CMK (cell line): ENCODE measurements at places on chromosomes 5 and 9.

- peak; percentile 11 for DNase-seq
Observed at GRCh38 chr5:127400539-127400938, 109.9 kb downstream of the MEGF10 start.

DNA sequence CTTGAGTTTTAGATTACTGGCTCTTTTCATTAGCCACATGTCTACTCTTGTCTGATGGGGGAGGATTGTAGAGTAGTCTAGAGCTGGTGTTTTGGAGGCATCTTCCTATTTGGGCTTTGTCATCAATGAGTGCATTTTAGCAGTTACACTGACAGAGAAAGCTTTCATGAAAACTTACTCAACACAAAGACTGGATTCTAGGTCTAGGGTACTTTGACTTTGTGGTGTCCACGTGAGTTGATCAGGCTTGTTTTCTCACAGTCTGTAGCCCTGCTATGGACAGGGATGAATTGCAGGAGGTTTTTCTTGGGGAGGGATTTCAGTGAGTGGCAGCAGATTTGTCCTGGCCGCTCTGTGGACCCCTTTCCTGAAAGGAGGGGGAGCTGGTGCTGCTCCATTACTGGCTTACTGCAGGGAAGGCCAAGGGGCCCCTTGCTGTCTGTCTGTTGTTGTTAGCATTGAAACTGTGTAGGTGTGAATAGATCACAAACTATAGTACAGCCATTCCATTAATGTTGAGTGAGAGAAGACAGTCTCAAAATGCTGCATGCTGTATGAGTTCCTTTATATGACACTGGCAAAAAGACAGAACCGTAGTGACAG is 6.6 kb downstream of the TRIO start:
- DNase-seq, result no peak

- DNase-seq, result no peak
Observed at GRCh38 chr5:23389291-23390101, 117.9 kb upstream of the PRDM9 start.

DNA sequence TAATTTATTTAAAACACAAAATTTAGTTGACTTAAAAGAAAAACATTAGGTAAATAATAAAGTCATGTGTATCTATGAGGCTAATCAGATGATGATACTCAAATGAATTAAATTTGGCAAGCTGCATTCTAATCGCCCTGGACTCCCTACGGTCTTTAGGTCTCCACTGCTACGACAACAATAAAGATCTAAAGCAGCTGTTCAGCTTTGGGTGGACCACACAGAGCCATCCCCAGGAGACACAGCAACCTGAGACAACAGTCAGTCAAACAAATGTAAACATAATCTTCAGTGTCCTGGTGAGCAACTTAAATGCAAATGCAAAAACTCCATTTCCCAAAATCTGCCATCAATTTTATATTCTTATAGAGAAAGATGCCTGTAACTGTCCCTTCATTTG is 65.5 kb downstream of the MCTP1 start:
- no peak for DNase-seq

- DNase-seq, result no peak
Observed at GRCh38 chr5:138492560-138493045, 27.3 kb downstream of the EGR1 start.

- no peak for DNase-seq
Observed at GRCh38 chr9:122040561-122041242, 52.4 kb downstream of the TTLL11 start.

DNA sequence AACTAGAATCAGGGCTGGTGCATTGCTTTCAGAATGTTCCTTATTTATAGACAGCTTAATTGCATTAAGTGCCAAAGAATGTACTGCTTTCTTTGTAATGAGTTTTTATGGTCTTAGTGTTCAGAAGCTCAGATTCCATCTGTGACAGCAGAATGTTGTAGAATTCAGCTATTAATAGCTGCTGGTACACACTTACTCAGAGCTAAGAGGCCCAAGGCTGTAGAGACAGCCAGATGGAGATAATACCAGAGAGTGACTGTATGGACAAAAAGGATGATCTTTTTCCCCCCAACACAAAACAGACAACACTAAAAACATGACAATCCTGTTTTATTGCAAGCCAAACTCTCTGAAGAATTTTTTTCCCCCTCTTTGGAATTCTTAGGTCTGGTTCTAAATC is 50.2 kb downstream of the PPP2R2B start:
- DNase-seq, result no peak

GRCh38 chr5:56406221-56406620 is 173.1 kb upstream of the ANKRD55 start:
- no peak for DNase-seq

DNA sequence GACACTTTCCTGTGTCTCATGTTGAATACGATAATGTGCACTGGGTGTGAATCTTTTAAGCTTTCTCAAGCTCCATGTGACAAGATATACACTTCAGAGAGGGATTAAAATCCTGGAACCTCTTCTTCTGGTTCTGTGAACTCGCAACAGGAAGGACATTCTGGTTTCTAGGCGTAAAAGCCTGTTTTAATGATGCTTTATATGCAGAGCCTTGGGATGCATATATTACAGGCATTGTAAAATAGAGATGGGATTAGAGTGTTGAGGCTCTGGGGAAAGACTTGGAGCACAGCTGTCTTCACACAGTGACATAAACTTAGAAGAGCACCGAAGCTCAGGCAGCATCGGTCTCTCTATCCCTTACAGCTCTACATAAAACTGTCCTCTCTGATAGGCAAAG is 107.7 kb upstream of the SV2C start:
- DNase-seq, result no peak

DNA sequence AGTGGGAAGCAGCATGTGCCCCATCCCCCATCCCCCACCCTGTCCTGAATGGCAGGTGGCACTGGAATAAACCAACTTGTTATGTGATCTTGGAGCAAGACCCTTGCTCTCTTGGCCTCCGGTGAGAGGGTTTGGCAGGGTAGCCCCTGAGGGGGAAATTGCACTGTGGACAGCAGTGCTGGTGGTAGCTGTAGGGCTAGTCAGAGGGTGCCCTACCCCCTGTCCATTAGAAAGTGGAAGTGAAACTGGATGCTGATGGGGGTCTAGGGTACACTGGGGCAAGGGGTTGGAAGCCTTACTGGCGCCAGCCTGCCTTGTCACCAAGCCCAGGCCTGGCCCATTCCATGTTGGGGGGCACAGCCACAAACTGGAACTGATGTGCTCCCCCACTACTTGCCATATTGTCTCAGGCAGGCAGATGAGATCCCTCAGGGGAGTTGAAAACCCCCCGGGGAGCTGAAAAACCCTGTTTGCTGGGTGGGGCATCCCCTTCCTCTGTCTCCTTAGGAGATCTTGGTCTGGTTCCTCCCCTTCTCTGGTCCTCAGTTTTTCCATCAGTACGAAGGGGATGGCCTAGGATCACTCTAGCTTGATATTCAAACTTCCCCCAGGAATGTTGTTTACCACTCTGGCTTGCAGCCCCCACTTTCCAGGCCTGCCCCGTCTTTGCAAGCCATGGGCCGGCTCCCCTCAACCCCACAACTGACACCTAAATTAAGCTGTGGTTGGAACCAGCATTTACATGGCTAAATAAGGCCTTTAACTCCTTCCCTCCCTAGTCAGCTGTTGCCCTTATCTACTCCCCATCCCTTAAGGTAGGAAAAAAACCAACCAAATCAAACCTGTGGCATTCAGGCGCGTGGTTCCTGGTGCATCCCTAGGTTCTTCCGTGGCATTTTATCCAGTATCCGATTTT is 14.4 kb upstream of the SYNPO start:
- no peak for DNase-seq

GRCh38 chr9:15160673-15161072 is 146.3 kb downstream of the TTC39B start:
- no peak for DNase-seq

GRCh38 chr9:128416014-128416413 is 4.6 kb upstream of the CERCAM start:
- no peak for DNase-seq

- DNase-seq, result no peak
Observed at GRCh38 chr5:109141222-109142200, 268.3 kb downstream of the PJA2 start.

DNA sequence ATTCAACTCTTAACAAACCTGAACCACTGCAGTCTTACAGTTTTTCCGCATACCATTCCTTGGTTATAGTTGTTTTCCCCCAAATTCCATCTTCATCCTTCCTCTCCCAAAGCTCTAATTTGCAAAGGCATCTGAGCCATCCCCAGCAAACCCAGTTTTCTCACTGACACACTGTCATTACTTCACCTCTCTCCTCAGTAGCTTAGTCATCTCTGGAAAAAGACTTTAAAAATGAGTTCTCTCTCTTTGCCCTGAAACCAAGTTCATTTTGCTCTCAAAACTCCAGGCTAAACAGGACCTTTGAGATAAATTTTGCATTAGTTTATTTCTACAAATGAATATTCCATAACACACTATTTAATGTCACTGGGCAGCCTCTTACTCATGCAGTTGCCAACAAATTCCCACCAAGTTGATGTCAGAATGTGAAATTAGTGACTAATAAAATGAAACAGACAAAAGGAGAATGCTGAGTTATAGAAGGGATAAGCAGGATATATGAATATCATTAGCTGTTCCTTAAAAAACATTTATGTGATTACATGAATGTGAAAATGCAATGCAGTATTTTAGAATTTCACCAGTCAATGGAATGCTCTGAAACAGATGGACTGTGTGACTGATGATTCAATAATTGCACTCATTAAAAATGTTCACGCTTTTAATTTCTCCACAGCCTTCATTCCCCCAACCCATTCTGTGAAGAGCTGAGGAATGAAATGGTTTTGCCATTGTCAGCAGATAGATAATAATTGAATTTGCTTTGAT is 107.4 kb upstream of the DMAC1 start:
- DNase-seq, result no peak

- no peak for DNase-seq
Observed at GRCh38 chr5:54484219-54484894, 28.9 kb downstream of the HSPB3 start.

GRCh38 chr9:98667005-98667640 is 41.6 kb downstream of the GABBR2 start:
- DNase-seq, result no peak

GRCh38 chr5:64972591-64972990 is 203.9 kb downstream of the CWC27 start:
- DNase-seq, result no peak

- no peak for DNase-seq
Observed at GRCh38 chr9:133351908-133352634, 4.1 kb downstream of the RPL7A start.

DNA sequence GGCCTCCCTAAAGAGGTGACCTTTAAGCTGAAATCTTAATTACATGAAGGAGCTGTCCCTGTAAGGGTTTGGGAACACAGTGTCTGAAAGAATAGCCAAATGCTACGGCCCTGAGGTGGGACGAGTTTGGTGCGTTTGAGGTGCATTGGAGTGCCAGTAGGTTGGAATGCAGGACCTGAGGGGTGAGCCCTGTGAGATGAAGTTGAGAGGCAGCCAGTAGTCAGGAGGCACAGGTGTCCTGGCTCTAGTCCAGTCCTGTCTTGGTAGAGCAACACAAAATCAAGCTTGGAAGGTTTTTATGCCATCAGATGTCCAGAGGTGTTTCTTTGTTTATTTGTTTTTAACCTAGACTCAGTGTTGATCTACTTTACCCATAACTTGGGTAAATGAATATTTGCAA is 108.5 kb downstream of the ARHGAP26 start:
- DNase-seq, result no peak

DNA sequence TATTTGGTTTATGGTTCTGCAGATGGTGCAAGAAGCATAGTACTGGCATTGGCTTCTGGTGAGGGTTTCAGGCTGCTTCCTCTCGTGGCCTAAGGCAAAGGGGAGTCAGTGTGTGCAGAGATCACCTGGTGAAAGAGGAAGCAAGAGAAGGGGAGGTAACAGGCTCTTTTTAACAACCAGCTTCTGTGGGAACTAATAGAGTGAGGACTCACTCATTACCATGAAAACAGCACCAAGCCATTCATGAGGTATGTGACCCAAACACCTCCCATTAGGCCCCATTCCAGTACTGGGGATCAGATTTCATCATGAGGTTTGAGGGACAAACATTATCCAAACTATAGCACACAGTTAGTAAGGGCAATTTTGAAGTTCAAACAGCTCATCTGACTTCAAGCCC is 263.5 kb downstream of the TMEM38B start:
- DNase-seq, result no peak

- no peak for DNase-seq
Observed at GRCh38 chr5:142342128-142342981, 17.5 kb upstream of the SPRY4 start.

DNA sequence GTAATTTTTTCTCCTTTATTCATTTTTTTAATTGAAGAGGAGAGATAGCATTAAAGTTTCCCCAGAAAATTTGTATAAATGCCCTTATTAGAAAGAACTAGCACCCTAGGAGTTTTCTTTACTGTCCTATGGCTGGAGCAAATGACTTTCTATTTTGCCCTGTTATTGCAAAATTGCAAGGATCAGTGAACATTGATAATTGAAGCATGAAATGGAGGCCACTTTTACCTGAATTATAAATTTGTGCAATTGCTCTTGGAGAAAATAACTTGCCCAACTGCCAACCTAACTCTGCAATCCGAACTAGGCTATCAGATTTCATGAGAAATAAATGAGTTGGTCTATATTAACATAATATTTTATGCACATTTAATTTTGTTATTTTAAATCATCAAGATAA is 111.9 kb downstream of the MTRR start:
- DNase-seq, result no peak

DNA sequence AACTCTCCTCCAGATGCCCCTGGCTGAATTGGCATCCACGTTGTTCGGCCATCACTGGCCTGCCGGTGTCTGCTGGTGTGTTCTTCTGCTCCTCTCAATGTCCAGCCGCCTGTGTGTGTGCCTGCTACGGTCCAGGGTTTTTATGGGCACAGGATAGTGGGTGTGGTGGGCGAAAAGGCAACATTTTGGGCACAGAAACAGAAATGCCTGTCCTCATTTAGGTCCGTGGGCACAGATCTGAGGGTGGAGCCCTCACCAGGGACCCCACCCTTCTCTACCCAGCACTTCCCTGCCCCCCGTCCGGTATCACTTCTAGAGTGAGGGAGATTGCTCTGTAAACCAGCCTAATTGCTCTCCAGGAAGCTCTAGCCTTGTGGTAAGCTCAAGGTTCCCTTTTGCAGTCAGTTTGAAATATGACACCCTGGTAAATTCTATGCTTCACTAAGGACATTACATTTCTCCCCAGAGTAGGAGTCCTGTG is 410.1 kb downstream of the MAT2B start:
- DNase-seq, result no peak

DNA sequence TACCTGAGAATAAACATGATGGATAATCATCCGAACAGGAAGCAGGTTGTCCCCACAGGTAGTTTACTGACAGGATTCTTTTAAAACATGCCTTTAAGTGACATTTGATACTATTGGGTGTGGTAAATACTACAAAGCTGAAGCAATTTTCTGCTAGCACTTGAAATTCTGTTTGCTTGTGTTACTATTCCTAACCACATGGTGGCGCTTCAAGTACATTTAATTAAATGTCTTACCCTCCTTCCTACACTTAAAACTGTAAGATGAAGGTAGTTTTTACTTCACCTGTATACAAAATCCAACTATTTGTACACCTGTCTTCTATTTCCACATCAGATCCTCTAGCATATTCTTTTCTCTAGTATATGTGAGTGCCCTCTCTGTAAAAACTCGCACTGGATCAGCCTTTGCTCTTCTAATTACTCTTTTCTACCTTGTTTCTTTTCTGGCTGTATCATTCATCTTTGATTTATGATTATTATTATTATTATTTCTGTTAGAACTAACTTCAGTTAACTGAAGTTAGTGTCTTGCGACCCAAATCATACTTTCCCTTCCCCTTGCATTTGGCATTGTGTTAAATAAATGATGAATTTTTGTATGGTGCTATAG is 18.4 kb downstream of the SLC25A46 start:
- peak; percentile 14 for DNase-seq

GRCh38 chr9:99851500-99851822 is 29.8 kb downstream of the NR4A3 start:
- no peak for DNase-seq
